ENCODE measurements at places on chromosomes 11 and 22.
A peak's percentile ranks its signal among the peaks of the same experiment; 100 is the strongest.

GRCh38 chr11:10493041-10493663 lies 38.1 kb downstream of the AMPD3 start:
- DNase-seq: no peak

DNA sequence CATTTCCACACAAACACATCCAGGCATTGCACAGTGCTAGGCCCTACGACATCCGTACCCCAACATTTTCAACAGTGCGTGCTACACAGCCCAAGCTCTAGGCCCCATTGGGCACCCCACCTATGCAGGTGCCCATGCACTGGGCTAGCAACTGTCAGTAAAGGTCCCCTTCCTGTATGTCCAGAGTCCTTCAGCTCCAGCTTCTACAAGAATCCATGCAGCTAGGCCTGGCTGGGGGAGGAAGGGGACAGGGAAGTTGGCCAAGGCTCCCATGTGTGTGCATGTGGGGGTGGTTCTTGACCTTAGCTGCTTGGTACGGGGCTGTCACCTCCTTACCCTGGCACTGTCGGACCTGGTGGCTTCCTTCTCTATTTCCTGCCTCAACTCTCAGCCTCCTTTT lies 1.3 kb downstream of the B3GAT1 start:
- no peak for DNase-seq

GRCh38 chr22:23278883-23279675 lies 98.8 kb downstream of the BCR start:
- DNase-seq: no peak

DNA sequence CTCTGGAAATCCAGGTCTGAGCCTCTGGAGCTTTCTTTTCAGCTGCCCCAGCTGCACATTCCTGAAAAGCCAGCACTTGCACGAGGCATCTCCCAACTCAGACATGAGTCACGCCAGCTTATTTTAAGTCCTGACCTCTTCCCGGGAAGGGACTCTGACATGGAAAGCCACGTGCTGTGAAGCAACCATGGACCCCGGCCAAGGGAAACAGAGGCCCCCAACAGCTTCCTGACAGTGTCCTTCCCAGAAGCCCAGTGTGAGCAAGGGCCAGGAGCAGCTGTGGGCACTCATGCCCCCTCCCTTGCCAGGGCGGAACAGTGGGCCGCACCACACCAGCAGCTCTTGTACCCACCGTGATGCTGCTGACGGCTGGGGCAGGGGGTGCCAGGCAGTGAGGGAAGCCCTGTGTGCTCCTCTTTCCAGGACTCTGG lies 118.8 kb upstream of the CADM1 start:
- no peak for DNase-seq

DNA sequence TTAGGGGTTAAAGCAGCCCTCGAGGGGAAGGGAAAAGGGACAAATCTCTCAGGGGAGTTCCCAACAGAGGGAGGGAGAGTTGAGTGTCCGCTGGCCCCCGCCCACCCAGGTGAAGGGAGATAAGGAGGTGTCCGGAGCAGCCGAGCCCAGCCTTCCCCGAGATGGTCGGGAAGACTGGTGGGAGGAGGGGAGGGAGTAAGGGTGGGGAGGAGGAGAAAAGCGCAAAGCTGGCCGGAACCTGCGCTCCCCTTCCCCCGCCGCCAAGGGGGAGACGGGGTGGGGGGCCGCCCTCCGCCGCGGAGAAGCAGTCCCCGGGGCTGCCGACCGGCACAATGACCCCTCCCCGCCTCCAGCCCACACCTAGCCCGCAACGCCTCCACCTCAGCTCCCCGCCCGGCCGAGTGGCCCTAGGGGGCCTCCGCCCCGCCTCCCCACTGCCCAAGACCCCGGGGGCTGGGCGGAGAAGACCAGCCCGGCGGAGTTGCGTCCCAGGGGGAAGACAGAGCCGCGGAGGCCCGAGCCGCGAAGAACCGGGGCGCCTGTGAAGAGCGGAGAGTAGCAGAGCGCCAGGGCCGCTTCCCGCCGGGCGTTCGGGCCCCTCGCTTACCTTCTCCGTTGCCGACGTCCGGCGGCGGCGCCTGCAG lies 479 bp downstream of the RSF1 start:
- peak; percentile 23 for DNase-seq

- DNase-seq: no peak
Measured at GRCh38 chr22:26406118-26406517, 22.9 kb upstream of the ASPHD2 start.

DNA sequence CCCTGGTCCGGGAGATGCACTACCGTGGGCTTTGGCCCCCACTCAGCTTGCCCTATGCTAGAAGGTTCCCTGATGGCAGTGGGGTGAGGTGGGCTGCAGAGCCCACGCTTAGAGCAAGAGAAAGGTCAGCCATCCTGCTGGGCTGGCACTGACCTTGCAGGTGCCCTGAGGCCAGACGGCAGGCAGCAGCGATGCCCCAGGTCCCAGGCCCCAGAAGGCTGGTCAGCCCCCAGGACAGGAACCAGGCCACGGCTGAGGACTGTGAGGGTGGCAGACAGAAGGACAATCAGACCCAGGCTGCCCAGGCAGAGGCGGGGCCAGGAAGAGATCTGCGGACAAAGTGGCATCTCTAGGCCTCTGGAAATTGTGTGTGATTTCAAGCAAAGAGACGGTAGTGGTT lies 231.7 kb downstream of the CTTN start:
- DNase-seq: no peak

DNA sequence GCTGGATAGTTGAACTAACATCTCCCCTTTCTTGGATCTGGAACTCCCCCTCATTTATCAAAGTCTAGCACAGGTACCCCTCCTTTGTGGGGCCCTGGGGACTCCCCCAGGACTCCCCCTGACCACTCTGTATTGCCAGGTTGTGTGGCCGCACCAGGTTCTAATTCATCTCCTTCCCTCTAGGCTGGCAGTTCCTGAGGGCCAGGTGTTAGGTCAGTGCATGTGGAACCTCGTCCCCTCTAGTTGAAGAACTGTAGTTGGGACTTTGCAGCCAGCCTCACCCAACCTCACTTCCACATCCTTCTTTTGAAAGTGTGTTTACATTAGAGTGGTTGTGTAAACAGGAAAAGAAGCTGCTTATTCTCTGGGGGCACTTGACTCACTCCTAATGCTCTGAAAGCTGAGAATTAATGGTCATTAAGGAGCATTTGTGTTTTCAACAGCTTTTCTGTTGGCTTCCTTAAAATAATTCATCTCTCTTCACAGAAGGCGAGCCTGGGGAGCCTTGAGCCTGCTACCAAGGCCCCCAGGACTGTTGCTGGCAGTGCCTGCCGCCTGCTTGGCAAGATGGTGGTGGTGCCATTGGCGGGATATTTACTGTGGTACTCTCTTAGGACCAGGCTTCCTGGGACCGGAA lies 11.8 kb downstream of the UPB1 start:
- DNase-seq: peak; percentile 54

DNA sequence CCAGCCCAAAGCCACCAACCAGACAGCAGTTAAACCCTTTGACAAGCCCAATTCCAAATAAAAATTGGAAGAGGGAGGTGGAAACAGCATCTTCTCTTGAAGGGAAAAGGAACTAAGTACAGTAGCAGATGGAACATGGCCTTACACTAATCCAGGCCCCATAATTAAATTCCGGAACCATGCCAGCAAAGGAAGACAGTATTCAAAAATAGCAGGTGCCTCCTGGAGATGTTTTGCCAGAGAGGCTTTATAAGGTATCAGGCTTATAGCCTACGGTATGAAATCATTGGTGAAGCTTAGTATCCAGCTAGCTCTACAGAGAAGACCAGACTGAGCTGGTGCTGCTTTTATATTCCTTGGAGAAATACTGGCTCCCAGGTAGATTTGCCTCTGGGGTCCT lies 344.1 kb upstream of the API5 start:
- DNase-seq: no peak

DNA sequence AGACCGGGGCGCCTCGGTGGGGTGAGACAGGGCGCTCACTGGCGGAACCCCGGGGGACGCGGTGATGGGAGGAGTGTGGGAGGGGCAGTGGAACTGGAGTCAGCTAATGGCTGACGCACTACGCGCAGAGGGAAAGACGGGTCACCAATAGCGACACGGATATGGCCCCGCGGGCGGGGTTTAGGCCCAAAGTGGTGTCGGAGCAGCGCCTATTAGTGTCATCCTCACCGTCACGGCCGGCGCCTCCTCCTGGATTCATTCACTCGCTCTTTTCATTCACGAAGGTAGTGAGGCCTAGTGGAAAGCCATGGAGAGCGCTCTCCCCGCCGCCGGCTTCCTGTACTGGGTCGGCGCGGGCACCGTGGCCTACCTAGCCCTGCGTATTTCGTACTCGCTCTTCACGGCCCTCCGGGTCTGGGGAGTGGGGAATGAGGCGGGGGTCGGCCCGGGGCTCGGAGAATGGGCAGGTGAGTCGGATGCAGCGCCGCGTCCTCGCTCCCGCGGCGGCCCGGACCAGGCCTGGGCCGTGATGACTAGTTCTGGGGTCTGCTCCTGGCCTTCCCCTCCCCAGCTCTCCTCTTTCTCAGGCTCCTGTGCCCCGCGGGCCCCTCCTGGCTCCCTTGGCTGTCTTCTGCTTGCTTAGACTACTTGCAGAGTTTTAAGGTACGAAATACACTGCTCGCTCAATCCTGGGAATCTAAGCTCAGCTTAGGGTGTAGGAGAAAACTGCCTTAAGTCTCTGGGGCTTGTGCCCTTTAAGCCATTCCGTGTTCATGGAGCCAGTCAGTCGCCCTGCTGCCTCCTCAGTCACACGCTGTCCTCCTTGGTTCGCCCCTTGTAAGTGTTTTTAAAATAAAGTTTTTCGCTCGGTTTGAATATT lies at the start of gene HSD17B12:
HSD17B12 (plus strand) TSS at position 218 of the 880 bp plus-strand sequence; CDS start at position 308, 90 bp downstream.
- DNase-seq: peak; percentile 99

- DNase-seq: no peak
Measured at GRCh38 chr11:4684631-4685285, 12.9 kb downstream of the OR51E2 start.

DNA sequence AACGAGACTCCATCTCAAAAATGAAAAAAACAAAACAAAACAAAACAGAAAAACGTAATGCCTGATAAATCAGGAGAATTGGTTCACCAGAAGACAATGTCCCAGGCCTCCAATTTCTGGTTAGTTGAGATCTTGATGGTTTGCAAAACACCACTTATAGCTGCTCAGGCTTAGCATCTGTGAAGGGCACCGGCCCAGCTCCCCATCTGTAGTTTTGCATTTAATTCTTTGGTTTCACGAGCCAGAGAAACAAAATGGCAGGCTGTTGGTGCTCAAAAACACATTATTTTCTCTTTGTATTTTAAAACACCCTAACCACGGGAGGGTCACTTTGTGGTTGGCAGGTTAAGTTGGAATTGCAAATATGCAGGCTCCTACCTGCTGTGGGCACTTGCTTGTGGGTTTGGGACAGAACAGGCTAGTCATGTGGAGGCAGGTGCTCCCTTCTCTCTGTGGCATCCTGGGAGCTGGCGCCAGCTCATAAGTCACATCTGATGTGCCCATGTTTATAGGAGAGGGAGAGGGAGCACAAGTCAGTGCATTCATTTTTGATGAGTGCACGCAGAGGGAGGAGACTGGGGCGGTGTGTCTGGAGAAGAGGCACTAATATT lies 145.9 kb downstream of the CEP164 start:
- DNase-seq: no peak

- DNase-seq: no peak
Measured at GRCh38 chr11:72771507-72771906, 19.3 kb upstream of the ARAP1 start.

- no peak for DNase-seq
Measured at GRCh38 chr11:96204721-96205459, 138.1 kb downstream of the MAML2 start.

DNA sequence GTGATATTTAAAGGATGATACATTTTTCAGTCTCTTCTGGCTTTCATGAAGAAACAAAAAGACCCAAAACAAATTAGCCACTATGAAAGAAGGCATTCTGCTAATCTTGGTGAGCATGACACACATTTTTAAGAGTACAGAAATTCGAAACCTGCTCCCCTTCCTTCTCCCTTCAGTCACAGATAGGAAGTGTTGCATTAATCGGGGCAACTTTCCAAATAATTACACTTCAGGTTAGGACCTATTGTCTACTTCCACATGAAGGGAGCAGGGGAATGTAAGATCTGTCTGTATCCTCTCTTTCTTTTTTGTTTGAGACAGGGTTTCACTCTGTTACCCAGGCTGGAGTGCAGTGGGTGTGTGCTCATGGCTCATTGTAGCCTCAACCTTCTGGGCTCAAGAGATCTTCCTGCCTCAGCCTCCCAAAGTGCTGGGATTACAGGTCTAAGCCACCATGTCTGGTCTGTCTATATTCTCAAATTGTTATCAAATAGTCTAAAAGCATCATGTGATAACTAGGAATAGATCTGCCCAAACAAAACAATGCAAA lies 45.8 kb downstream of the NCAM1 start:
- DNase-seq: no peak

DNA sequence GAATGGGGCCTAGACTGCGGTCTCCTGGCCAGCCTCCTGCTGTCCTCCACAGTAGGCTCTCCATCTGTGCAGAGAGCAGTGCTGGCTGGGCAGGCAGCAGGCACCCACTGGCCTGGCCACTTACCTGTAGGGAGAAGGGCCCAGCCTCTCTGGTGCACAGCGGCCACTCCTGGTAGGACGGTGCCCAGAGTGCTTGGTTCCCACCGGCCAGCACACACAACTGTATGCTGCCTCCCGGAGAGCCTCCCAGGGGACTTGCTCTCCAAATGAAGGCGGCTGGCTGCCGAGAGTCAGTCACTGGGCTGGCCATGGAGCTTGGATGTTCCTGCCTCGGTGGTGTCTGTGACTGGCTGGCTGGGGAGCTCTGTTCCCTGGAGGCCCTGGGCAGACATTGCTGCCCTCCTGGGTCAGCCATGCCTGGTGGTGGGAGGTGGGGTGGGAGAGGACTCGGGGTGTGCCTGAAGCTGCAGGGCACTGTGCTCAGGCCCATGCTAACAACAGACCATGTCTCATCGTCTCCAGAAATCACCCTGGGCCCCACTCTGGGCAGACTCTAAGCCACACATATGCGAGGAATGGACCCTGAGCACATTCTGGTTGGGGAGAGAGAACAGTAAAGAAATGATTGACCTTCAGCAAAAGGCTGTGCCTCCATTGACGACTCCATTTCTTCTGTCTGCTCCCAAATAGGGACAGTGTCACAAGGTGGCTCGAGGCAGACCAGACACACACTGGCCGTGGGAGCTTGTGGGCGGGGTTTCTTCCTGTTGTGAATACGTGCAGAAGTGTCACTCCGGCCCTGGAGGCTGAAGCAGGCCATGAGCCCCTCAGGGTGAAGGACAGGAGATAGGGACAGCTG lies 350.8 kb downstream of the TBC1D22A start:
- peak; percentile 60 for DNase-seq

Measured in inflammatory macrophage (primary cell).